ENCODE measurements at places on chromosomes 13 and 19.

DNA sequence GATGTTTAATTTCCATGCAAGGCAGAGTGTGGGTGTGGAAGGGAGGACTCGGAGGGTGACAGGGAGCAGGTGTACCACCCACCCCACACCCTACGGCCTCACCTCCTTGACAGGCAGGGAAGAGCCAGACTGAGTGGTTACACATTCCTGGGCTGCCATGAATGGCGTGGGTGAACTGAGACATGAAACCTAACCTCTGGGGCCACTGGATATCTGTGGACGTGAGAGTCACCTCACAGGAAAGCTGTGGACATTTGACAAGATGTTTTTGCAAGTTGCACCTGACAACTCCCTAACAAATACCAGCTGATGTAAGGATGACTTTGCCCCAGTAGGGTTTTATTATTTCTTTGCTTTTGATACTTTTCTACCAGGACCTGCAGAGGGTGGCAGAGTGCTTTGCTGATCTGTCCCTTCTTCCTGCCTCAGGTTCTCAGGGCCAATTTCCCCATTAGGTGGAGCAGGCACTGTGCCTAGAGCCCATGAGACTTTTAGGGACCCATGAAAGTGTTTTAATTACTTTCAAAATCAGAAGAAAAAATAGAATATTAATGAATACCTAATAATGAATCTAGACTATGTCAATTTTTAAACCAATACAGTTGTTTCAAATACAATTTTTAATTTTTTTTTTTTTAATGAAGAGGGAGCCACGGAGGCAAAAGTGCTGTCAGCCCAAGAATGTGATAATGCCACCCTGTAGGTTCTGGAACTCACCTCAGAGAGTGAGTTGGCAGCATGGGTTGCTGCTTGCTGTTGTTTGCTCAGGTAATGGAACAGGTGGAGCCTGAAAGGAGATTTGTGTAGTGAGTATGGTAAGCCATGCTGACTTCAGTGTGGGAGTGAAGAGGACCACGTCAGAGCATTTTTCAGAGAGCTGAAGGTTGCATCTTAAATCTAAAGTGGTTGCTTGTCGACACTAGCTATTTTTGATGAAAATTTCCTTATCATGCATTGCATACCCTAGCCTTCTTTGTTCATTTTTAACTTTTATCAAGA, 58.0 kb upstream of the CYSLTR2 start:
- DNase-seq, result peak; percentile 73

GRCh38 chr13:79376843-79377242, 29.2 kb downstream of the RBM26 start:
- no peak for DNase-seq

- peak; percentile 47 for DNase-seq
Measured at GRCh38 chr19:33794683-33795369, 1.8 kb upstream of the KCTD15 start.

DNA sequence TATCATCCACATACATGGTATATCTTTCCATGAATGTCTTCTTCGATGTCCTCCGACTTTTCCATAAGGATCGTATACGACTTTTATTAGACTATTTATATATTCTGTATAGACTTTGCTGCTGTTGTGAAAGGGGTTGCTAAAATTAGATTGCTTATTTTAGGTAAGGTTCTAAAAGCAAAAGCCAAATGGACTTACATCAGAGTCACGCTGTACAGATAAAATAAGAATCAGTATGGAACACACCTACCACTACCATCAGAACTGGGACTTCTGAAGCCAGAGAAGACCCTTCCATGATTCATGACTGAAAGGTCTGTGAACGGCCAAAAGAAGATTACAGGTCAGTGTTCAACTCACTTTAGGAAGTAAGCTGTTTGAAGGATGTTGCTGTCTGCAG, 8.9 kb downstream of the ANKRD27 start:
- DNase-seq, result no peak

DNA sequence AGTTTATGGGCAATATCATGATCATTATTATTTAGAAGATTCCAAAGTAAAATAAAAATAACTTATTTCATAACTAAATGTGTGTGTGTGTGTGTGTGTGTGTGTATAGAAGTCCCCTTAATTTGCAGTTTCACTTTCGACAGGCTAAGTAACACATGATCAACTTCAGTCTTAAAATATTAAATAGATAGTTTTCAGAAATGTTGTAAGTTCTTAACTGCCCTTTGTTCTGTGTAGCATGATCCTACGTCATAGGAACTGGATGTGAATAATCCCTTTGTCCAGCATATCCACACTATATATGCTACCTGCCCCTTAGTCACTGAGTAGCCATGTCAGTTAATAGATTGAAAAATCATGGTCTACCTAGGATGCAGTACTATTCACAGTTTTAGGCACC, 1863.5 kb upstream of the PCDH20 start:
- DNase-seq, result no peak

GRCh38 chr13:101115762-101116171, 300.5 kb downstream of the NALCN start:
- peak; percentile 11 for DNase-seq

DNA sequence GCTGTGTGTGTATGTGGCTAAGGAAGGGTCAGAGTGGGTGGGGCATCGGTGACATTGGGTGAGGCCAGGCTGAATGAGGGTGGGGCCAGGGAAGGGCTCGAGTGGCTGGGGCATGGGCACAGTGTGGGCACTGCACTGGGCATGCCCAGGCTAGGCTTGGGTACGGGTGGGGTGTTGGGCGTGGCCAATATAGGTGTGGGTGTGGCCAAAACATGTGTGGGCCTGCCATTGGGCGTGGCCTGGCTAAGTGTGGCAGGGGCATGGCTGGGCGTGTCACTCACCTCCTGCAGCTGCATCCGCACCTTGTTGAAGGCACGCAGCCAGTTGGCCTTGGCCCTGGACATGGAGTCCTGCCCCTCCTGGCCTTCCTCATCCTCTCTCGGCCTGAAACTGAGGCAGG, 33.2 kb downstream of the UNC13A start:
- peak; percentile 48 for DNase-seq

GRCh38 chr13:99305566-99305965, 1.6 kb downstream of the GPR183 start:
- DNase-seq, result no peak

GRCh38 chr19:48624791-48625723, 5.8 kb downstream of the SPHK2 start:
- no peak for DNase-seq

- DNase-seq, result peak; percentile 50
Measured at GRCh38 chr13:50130123-50130946, 115.1 kb downstream of the KCNRG start.

DNA sequence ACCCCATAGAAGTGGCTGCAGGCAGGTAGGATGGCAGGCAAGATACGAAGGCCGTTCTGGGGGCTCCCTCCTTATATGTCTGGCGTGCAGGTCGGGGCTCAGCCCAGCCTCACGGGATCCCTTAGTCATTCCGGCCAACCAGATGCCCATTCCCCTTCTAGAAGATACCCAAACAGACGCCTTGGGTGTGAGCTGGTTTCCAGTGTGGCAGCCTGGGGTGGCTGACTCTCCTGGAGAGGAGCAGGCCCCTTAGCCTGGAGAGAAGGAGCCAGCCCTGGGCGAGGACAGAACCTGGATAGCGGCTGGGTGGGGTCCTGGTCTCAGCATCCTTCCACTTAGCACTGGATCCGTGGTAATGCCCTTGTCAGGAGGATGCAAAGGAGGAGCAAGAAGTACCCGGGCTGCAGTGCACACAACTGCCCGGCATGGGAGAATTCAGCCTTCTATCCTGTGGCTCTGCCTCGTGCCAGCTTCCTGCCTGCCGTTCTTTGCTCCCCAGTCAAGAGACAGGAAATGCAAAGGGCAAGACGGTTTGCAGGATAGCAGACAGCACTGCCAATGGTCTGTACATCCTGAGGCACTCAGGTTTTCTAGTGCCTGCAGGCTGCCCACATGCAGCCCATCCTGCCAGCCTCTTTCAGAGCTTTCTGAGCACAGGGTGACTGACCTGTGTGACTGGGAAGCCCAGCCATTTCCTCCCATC, 56.7 kb upstream of the WASF3 start:
- no peak for DNase-seq

- no peak for DNase-seq
Measured at GRCh38 chr19:45777395-45777961, 4.8 kb downstream of the DMPK start.

DNA sequence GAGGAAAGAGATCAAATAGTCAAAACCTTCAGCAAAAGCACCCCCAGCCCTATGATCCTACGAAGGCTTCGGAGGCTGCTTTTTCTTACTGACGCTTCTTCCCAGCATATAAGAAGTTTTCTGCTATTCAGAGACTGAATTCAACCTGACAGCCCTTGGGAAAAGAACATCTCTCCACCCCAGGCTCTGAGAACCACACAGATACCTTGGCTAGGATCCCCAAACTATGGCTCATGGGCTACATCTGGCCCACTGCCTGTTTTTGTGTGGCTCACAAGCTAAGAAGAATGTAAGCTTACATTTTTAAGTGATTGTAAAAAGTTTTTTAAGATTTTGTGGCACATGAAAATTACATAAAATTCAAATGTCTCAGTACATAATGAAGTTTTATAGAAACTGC, 3.0 kb downstream of the SLC15A1 start:
- no peak for DNase-seq

DNA sequence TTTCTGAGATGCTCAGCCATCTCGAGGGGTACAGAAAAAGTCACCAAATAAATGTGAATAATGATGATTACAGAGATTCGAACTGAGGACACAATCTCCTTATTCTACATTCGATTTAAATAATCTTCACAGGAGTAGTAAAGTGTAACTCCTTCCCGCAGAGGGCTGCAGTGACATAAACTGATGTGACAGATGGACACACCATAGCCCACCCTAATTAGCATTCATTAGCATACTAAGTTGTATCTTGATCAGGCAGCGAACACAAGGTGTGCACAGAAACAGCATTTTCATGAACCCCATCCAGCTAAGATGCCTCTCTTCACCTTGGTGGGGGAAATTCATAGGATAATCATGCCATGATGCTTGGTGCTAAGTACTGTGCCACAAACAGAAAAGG, 83.0 kb downstream of the TNFSF11 start:
- no peak for DNase-seq

GRCh38 chr19:45670670-45671453, 2.8 kb downstream of the GIPR start:
- DNase-seq, result peak; percentile 88

- no peak for DNase-seq
Measured at GRCh38 chr13:93116809-93117208, 109.8 kb upstream of the GPC6 start.

DNA sequence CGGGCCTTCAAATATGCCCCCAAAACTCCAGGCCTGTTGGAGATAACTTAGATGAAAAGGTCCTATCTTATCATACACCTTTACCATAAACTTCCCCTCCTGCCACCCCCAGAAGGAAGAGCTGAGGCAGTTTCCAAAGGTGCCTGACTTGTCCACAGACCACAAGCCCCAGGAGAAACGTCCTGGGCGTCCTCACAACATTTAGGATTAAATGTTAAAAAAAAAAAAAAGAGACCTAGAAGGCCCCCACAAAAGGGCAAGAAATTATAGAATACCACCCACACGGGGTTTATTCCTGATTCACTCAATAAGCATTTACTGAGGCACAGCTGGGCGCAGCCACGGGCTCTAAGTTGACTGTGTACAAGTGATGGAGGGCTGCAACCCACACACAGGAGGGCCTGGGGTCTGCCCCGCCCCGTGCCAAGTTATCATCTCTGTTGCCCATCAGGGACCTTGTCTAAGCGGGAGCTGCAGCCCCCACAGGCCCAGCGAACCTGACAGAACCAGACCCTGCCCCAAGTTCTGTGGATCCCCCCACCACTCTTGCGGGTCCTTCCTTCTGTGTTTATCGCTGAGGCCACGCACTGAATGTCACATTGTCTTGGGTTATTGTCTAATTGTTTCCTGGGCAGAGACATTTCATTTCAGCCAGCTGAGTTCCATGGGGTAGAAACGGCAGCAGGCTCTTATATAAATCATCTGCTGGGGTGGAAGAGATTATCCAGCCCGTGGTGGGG, 83.0 kb upstream of the TM9SF2 start:
- no peak for DNase-seq

DNA sequence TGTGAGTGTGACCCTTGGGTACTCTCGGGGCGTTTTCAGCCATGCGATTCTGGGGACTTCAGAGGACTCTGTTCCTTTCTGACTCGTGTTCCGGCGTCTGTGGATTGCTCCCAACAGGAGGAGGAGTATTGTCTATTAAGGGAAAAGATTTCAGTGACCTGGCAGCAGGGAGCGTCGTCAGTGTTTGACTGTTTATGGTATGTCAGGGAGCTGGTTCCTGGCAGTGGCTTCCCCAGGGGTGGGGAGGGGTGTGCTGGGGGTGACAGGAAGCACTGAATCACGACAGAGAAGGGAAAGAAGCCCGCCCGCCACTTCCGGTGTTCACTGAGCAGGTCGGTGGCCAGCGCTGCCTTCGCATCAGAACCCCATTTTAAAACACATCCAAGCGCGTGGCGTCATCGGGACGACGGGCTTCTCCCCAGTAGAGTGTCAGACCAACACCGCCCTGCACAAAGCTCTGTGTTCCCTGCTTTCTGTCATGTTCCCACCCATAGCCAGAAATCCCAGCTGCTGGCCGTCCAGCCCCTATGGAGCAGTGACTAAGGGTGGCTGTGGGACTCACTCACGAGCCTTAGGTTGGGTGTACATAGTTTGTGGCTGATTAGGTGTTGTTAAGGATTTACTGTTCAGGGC, 33.8 kb downstream of the COL4A2 start:
- no peak for DNase-seq

GRCh38 chr13:108855737-108856387, 226.5 kb downstream of the MYO16 start:
- no peak for DNase-seq

GRCh38 chr19:13794398-13794756, 866 bp upstream of the ZSWIM4 start:
- DNase-seq, result no peak

GRCh38 chr13:41352935-41353840, 42.1 kb downstream of the NAA16 start:
- DNase-seq, result peak; percentile 53

DNA sequence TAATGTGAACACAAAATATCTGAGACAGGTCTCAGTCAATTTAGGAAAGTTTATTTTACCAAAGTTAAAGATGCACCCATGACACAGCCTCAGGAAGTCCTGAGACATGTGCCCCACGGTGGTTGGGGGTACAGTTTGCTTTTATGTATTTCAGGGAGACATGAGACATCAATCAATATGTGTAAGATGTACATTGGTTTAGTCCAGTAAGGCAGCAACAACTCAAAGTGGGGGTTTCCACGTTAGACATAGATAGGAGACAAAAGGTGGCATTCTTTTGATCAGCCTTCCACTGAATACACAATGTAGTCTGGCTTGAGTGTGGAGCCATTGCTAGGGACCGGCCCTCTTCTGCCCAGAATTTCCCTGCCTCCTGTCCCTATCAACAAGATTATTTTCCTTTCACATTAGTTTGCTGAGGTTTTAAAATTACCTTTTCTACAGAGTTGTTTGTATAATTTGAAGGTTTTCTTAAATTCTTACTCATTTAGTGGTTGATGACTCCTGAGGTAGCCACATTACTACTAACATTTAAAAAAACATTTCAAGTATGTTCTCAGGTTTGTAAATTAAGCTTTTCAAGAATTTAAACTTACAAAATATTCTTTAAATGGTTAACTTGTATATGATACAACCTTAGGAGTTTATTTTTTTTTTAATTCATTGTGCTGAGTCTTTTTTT, 33.2 kb downstream of the RNASEH2B start:
- no peak for DNase-seq

GRCh38 chr13:114131583-114132418, 622 bp downstream of the RASA3 start:
- DNase-seq, result no peak

Data from SW480 (cell line).